ENCODE measurements at places on chromosomes 1 and 21.

DNA sequence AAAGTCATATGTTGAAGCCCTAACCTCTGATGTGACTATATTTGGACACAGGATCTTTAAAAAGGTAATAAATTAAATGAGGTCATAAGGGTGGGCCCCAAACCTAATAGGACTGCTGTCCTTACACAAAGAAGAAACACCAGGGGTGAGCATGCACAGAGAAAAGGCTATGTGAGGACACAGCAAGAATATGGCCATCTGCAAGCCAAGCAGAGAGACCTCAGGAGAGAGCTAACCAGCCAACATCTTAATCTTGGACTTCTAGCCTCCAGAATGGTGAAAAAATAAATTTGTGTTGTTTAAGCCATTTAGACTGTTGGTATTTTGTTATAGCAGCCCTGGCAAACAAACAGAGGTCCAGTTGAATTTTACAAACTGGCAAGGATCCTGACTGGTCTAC, 223.9 kb downstream of the LTN1 start:
- no peak for DNase-seq

GRCh38 chr1:231563247-231563646, 34.8 kb downstream of the TSNAX start:
- no peak for DNase-seq

GRCh38 chr1:198927129-198927528, 288.3 kb downstream of the PTPRC start:
- DNase-seq = no peak

- DNase-seq = no peak
Measured at GRCh38 chr21:35485364-35485763, 436.3 kb upstream of the RUNX1 start.

DNA sequence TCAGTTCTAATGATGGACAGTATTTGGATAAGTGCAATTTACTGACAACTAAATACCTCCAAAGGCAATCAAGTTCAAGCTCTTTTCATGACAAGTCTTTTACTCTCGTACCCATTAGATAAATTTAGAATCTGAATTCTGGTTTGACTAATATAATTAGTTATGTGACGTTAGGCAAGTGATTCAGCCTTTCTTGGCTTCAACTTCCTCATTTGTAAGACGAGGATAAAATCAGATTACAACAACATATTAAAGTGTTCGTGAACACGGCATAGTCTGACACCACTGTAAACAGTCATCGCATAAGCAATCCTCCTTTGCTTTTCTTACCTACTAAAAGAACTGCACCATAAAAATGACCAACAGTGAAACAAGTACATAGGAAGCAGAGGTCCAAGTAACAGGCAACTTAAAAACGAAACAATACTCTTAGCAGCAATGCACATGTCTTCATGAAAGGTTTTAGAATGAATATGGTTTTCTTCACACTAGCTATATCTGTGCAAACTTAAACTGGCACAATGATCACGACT, 25.7 kb downstream of the COA6 start:
- DNase-seq = peak; percentile 16

DNA sequence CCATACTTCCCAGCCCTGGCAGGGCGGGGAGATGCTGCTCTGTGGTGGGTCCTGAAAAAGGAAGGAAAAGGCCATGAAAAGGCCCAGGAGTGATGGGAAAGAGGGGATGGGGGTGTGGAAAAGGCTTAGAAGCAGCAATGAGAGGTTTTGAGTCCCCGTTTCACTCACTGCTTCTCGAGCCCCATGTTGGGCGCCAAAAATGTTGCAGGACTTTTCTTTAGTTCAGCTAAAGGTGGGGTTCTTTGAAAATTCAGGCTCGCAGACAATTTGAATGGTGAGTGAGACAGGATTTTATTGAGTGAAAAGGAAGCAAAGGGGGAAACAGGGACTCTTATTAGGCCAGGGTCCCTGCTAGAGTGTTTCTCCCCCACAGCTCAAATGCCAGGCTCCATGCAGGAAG, 93.1 kb downstream of the MRPS6 start:
- no peak for DNase-seq

- peak; percentile 19 for DNase-seq
Measured at GRCh38 chr1:248841702-248842395, 3.8 kb downstream of the ZNF672 start.

DNA sequence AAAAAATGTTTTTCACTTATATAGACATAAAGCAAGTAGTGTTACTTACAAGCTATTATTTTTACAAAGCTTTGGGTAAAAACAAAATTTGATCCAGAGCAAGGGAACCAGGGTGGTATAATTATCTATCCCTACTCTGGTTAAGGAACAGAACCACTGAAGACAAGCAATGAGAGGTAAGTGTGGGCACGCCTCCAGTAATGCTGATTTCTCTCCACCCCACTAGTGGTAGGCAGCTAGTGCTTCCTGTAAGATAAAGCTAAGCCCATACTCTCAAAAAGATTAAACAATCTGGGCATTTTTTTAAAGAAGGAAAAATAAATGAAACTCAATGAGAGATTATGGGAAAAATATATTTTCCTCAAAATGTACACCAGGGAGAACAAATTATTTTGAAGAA, 22.1 kb downstream of the TFB2M start:
- no peak for DNase-seq

GRCh38 chr1:219177363-219177762, 3.7 kb downstream of the LYPLAL1 start:
- DNase-seq = no peak

GRCh38 chr1:178536844-178537371, 24.0 kb downstream of the TEX35 start:
- no peak for DNase-seq

- no peak for DNase-seq
Measured at GRCh38 chr1:177811429-177811828, 158.4 kb downstream of the SEC16B start.

- peak; percentile 63 for DNase-seq
Measured at GRCh38 chr1:91501523-91501851, 836 bp downstream of the CDC7 start.

DNA sequence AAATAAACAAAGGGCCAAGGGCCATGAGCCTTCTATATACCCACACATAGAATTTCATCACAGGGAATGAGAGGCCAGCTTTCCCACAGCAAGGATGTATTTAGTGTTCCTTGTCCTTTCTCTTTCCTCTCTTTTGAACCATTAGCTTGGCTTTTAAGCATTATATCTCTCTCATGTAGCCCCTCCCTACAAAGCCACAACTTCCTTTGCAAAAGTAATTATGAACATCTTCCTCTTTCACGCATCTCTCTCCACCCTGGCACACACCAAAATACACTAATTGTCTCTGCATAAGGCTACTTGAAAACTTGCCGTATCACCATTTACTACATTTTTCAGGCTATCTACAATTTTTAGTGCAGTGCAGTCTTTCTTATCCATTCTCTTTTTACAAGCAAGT, 1.9 kb upstream of the AK5 start:
- no peak for DNase-seq

DNA sequence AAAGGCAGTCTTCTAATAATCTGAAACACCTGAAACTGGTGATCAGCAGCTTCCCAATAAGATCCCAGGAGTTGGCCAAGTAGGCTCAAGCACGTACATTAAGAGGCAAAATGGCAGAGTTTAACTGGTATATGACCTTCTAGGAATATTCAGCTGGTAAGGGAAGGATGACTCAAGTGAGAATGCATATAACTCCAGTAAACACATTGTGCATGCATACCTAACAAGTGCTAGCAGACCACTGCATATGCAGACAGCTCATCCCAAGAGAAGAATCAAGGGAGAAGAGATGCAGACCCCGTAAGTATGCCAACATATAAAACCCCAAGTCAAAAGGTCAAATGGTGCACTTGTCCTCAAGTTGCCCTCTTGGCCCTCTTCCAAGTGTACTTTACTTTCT, 73.0 kb upstream of the ZRANB2 start:
- no peak for DNase-seq

GRCh38 chr1:186550832-186551231, 89.9 kb upstream of the PDC start:
- no peak for DNase-seq

- no peak for DNase-seq
Measured at GRCh38 chr1:164602101-164602422, 43.1 kb downstream of the PBX1 start.

- no peak for DNase-seq
Measured at GRCh38 chr1:17757426-17757825, 2.3 kb downstream of the ACTL8 start.

DNA sequence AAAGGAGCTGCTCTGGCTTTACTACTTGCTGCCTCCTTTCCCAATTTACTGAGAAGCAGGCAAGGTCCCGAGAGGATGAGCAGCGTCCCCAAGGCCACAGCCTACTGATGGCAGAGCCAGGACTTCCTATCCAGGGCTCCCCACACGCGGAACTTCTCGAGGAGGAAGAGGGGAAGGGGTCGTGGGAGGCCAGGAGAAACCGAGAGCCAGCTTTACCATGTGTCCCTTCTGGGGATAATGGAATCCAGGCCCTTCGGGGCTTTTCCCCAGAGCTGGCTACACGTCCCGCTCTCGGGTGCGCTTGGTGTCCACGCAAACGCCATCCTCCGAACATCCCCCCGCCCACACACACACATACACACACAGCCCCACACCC, 4.3 kb upstream of the CCN1 start:
- DNase-seq = no peak

- DNase-seq = no peak
Measured at GRCh38 chr1:2180297-2181245, 14.0 kb downstream of the FAAP20 start.

DNA sequence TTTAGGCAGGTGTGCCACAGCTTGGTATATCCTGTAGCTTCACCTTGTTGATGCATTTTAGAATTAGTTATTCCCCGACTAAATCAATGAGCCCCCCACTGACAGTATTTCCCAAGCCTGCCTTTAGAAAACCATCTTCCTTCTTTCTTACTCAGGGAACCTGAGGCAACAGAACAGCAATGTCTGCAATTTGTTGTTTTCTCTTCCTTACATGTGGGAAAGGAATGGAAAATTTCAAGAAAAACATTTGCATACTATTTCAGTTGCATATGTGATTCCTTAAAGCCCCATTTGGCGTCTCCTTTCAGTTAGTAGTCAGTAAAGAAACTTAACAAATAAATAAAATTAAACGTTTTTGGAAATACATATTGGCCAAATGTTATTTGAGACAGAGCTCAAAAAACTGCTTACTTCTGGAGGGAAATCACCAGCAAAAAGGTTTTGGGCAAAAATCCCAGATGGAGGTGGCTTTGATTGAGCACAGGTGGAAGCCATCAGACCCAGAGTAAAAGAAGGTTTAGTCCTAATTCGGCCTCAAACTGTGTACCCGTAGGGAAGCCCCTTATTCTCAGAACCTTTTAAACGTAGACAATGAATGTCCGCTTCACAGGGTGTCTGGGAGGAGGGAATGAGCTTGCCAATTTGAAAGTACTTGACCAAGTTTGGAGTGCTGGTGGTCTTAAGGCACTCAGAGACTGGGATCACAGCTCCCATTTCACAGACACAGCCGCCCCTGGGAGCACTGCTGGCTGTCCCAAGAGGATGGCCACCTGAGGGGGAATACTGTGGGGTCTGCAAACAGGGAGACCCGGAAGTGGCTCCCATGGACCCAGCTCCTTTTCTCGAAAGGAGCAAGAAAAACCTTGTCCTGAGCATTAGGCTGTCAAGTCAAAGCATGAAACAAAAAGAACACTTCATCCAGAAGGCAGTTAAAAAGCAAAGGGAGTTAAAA, 9.4 kb downstream of the LHX4 start:
- no peak for DNase-seq

- no peak for DNase-seq
Measured at GRCh38 chr1:51756290-51756689, 122.2 kb downstream of the NRDC start.

- DNase-seq = no peak
Measured at GRCh38 chr1:32791881-32792280, 25.3 kb downstream of the YARS1 start.

GRCh38 chr21:23384679-23385078, 2222.6 kb downstream of the MRPL39 start:
- DNase-seq = no peak

DNA sequence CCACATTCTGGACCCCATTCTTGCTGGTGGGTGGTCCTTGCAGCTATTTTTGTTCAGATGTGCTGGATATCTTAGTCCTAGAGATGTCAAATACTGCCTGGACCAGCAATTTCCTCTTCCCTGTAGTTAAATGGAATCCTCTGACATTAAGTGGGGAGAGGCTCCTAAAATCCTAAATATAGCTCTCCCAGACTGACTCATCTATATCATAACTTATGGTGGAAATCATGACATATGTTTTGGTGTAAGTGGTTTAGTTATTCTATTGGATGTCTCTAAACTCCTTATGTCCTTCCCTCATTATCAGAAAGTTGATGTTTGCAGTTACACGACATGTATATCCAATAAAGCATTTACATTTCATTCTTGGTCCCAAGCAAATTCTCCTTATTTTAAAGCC, 73.1 kb downstream of the KCNJ6 start:
- DNase-seq = no peak

GRCh38 chr1:36537991-36538390, 55.3 kb upstream of the CSF3R start:
- DNase-seq = no peak

- DNase-seq = no peak
Measured at GRCh38 chr1:116667575-116668105, at the start of gene IGSF3. Gene IGSF3, minus strand, starts transcription at chr1:116667733. Its CDS starts 1,407 bp downstream, at chr1:116666326.

DNA sequence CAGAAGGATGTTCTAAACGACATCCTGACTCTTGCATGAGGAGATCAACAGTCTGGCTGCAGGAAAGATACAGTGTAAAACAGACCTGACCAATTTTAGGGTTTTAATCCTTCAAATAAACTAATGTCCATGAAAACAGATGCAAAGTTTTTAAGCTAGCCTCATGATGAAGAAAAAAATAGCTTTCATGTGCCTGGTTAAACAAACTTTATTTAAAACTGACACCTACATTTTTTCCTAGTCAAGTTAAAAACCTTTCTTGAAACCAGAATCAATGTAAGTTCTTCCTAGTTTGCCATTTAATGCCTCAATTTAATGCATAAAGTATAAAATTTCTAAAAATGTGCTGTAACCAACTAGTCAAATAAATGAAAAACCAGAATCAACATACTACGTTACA, 2.9 kb downstream of the WDR26 start:
- no peak for DNase-seq

DNA sequence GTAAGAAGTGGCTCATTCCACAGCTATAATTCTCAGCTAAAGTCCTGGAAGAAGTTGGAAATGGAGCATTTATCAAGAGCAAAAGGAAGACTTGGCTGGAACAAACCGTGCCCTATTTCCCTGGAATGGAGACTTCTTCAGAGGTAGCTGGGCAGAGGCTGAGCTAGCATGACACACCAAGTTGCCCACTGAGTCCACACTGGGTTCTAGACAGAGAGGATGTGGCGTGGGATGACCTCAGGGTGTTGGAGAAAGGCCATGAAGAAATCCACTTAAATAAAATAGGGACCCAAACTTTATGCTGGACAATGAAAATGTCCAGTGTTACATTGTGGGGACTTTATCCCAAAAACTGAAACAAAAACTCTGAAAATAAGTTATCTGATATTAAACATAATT, 116.2 kb downstream of the KCNJ6 start:
- no peak for DNase-seq

- no peak for DNase-seq
Measured at GRCh38 chr1:217542136-217542777, 88.6 kb downstream of the GPATCH2 start.

- DNase-seq = no peak
Measured at GRCh38 chr1:99994496-99994895, 24.7 kb downstream of the SLC35A3 start.

All from GF-D8 (cell line).